ELR (cell line): ENCODE measurements at places on chromosomes 5 and 9.

GRCh38 chr9:92444841-92445240 is 20.6 kb upstream of the OMD start:
- DNase-seq, result no peak

DNA sequence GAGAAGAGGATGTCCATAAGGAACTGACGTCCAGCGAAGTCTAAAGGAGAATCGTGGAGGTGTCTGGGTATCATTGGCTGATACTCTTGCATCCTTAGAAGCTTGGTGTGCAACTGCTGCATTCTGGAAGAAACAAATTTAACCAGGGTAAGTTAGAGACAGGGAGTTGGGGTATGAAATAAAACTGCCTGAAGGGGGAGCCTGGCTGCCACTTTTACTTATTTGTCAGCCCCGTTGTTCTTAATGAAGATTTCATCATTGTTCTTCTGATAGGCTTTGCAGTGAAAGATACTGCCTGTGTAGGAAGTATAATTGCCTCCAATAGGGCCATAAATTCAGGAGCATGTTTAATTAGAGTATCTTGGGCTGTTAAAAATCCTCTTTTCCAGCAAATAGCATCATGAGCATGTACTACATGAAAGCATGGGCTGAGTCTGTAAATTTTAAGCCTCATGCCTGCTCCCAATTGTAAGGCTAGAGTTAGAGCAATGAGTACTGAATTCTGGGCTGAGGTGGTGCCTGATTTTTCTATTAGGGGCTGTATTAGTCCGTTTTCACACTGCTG is 1264.5 kb upstream of the ACO1 start:
- DNase-seq, result no peak

GRCh38 chr5:5886812-5887486 is 464.5 kb downstream of the ICE1 start:
- no peak for DNase-seq

- DNase-seq, result no peak
Measured at GRCh38 chr5:95743232-95743631, 12.1 kb downstream of the RHOBTB3 start.

DNA sequence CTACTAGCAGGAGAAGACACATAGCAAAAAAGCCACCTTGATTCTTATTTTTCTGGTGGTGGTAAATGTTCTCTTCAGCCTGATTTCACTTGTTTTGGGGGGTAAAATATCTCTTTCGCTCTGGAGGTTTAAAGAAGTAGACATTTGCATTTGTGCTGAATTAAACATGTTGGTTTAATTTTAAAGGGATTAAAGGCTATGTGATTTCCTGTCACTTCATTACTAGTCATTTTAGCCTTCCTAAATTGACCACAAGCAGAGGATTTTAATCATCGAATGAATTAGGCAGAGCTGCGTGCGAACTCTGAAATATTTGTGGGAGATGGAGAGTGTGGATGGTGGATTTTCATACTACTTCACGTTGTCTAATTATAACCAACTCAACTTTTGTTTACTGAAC is 4.8 kb downstream of the RASGRF2 start:
- DNase-seq, result peak; percentile 51
